ENCODE measurements at places on chromosomes 3 and 15.

DNA sequence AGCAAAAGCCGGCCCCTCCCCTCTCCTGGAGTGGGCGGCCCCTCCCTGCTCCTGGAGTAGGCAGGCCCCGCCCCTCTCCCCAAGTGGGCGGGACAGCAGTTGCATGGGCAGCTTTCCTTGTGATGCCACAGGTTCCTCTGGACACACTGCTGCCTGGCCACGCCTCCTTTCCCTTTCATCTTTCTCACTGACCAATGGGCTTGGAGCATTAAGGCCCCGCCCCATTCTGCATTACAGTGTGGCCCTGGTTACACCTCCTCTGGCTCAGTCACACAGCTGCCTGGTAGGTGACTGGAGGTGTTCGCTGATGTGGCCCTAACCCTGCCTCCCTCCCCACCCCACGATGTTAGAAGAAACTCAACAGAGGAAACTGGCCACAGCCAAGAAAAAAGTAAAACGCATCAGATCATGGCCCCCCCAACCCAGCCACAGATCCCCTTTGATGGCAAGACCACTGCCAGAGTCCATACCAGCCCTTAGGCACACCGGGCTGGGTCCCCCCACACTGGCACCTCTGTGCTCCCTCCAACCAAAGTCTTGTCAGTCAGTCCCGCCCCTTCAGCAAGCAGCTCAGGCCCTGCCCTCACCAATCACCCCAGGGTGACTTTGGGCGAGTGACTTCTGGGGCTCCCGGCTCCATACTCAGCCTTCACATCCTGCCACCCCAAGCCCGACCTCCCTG, 84.3 kb downstream of the ADAMTS7 start:
- DNase-seq = no peak

DNA sequence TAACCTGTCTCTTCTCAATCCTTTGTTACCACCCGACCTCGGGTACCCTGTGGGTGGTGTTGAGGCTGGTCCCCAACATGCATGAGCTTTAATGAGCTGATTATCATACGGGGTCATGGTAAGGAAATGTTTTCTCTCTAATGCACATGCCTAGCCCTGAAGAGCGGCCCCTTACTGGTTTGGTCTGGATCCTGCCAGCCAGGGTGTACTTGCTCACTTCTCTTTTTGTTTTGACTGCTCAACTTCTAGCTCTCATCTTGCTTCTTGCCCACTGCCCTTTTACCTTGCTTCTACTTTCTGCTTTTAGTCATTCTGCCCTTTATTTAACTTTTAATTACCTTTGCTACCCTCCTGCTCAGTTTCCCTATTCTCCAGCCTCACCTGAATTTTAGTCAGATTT, 44.3 kb upstream of the ACAD9 start:
- no peak for DNase-seq

GRCh38 chr15:37872661-37873060, 61.8 kb upstream of the TMCO5A start:
- peak; percentile 41 for DNase-seq

GRCh38 chr3:161556533-161556932, 59.9 kb downstream of the OTOL1 start:
- no peak for DNase-seq

DNA sequence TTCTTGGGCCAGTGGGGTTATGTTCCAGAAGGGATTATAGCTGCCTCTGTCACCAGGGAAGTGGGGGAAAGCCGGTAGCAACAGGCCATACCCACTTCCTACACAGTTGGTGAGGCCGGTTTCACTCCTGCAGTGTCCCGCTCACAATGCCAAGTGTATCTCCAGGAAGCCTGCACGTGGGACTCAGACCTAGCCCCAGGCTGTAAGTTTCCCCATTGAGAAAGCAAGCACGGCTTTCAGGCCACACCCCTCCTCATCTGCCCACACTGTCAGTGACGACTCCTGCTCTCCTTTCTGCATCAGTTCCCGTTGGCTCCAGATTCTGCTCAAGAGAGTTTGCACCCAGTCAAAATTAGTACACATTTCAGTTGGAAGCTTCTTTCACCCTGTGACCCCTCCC, 51.6 kb upstream of the CPOX start:
- no peak for DNase-seq

DNA sequence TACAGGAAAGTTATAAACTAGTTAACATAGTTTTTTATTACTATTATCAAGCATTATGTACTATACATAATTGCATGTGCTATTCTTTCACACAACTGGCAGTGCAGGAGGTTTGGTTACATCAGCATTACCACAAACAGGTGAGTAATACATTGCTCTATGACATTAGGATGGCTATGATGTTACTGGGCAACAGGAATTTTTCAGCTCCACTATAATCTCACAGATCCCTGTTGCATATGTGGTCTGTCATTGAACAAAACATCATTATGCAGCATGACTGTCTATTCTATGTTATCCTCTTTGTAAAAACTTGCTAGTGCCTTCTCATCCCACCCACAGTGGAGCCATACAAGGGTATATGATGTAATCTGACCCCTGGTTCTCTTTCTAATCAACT, 36.5 kb upstream of the PDZRN3 start:
- no peak for DNase-seq

GRCh38 chr3:73622091-73622805, 2.5 kb downstream of the PDZRN3 start:
- peak; percentile 84 for DNase-seq

DNA sequence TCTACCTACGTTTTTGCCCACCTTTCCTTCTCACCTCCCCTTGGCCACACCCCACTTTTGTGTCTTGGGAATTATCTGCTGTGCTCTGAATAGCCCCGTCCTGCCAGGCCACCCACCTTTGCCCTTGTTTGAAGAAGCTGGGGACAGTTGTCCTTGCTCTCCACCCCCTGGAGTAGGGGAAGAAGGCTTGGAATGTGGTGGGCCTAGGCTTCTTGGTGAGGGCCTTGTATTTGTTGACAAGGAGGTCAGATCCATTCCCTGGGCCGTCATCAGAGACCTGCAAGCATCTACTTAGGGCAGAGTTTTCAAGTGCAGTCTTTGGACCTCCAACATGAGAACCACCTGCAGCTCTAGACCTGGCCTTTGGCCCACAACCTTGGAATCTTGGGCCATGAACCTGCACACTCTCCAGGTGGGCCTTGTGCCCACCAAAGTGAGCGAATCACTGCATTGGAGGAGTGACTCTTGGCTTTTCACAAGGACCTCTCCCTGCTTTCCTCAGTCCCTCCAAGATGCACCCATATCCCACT, 160.6 kb downstream of the APBA2 start:
- DNase-seq = no peak

DNA sequence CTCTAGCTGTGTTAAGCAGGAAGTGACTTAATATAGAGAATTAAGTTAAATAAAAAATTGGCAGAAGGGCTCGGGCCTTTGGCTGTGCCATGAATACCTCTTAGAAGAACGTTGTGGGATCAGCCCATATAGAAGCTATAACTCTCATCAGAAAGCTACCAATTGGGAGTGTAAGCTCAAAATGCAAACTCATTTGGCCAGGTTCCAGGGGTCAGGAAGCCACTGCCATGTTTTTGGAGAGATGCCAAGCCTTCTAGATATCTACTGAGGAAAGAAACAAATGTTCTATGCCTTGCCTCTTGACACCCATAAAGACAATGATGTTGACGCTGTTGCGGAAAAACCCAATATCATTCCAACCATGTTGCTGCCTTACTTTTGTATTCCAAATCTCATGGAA, 475.2 kb upstream of the TGFBR2 start:
- peak; percentile 26 for DNase-seq

GRCh38 chr3:111668888-111669488, 73.8 kb upstream of the ZBED2 start:
- DNase-seq = peak; percentile 86

- DNase-seq = no peak
These were observed 4.0 kb downstream of the SOX2 start for GRCh38 chr3:181715571-181716340.

DNA sequence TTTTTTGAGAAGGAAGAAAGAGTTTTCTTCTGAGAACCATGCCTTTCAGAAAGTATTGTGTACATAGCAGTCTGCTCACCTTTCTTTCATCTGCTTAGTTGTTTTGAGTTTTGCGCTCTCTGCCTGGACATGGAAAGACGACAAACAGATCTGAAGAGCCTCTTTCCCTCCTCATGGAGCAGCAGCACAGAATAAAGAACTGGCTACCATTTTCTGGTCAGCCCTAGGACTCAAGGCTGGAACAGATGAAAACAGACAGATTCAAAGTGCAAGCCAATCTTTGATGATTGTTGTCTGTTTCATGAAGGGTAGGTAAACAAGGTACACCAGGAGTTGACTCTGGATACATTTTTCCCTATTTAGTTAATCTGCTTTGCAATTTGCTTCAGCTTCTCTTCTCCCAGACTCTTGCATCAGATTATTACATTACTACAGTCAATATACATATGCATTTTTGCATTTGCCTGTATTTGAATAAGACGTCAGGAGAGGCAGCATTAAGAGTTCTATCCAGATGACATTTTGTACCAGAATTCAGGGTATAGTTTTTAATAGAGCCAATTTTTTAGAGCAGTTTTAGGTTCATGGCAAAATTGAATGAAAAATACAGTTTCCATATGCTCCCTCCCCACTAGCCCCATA, 34.7 kb upstream of the MINAR1 start:
- DNase-seq = no peak

- DNase-seq = no peak
These were observed 25.8 kb upstream of the PLA2G4E start for GRCh38 chr15:42046597-42046996.

DNA sequence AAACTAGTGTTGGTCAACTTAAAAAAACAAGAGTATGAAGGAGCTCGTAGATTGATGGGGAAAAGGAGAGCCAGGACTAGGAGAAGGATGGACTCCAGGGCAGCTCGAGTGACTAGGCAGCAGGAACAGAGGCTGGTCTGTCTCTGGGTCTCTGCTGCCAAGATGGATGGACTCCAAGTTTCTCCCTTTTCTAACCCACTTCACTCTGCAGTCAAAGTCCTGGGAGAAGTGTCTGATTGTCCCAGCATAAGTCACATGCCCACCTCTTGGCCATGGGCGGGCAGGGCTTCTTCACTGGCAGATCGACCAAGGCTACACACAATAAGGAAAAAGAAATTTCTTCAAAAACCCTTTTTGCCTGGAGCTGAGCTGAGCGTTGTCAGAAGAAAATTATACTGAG, 9.2 kb upstream of the EPB42 start:
- no peak for DNase-seq

GRCh38 chr3:123792473-123793201, 91.5 kb downstream of the MYLK start:
- no peak for DNase-seq

GRCh38 chr3:23418026-23418425, 214.9 kb downstream of the UBE2E2 start:
- DNase-seq = no peak

- DNase-seq = no peak
These were observed 5.2 kb upstream of the RAD18 start for GRCh38 chr3:8968375-8968882.

DNA sequence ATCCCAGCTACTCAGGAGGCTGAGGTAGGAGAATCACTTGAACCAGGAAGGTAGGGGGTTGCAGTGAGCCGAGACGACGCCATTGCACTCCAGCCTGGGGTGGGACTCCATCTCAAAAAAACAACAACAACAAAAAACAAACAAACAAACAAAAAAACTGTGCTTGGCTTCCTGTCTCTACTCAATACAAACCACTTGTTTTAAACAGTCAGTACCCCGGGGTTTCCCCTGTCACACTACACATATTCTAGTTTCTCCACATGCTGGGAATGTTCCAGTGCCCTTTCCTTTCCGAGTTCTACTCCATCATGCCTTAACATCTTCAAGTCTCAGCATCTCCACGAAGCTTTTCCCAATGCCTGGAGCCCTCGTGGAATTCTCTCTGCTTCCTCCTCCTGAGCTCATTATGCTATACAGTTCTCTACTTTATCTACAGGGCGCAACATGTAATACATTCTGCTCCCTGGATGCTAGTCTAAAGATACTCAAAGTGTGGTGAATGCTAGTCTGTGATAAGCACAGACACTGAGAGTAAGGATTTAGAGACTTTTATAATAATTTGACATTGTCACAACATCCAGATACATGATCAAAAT, 7.8 kb downstream of the EMC3 start:
- no peak for DNase-seq

DNA sequence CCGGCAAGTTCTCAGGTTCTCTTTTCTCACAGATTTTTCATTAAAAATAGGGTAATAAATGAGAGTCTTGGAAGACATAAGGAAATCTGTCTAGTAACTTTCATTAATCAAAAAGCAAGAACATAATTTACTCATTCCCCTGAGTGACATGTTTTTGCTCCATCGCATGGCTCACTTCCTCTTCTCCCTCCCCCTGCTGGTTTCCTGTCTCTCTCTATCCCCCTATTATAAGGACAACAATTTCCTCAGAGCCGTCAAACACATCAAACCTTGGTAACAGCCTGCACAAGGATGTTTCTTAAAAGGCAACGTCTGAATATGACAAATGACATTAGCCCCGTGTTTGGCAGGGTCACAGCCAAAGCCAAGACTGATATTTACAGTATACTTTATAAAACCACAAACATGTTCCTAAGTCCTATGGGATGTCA, 1149.6 kb downstream of the IGSF11 start:
- no peak for DNase-seq

GRCh38 chr3:69197922-69198530, 75.6 kb upstream of the LMOD3 start:
- no peak for DNase-seq

GRCh38 chr3:95797081-95797480, 1017.3 kb upstream of the EPHA6 start:
- no peak for DNase-seq

DNA sequence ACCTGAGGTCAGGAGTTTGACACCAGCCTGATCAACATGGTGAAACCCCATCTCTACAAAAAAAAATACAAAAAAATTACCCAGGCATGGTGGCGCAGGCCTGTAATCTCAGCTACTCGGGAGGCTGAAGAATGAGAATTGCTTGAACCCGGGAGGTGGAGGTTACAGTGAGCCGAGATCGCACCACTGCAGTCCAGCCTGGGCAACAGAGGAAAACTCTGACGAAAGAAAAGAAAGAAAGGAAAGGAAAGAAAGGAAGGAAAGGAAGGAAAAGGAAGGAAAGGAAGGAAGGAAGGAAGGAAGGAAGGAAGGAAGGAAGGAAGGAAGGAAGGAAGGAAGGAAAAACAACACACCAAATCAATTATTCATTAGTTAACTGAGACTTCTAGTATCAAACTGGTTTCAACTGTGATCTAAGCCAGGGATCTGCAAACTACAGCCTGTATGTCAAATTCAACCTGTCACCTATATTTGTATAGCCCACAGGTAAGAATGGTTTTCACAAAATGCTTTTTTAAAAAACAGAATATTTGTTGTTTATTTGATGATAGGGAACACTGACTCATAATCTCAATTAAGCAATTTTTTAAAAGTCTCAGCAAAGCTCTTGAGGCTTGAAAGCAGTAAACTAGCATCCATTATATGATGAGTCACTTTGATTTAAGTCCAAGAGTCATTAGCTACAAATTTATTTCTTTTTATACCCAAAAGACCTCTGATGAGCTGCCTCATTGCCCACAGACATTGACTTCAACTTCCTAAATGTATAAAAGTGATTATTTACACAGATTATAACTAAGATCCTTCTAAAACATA, 127.6 kb downstream of the TBL1XR1 start:
- peak; percentile 57 for DNase-seq

- peak; percentile 1 for DNase-seq
These were observed 471.9 kb upstream of the FRG2C start for GRCh38 chr3:75192146-75192616.

- no peak for DNase-seq
These were observed 18.9 kb upstream of the TIGIT start for GRCh38 chr3:114274929-114275328.

- no peak for DNase-seq
These were observed 28.6 kb upstream of the UMPS start for GRCh38 chr3:124701687-124702086.

GRCh38 chr15:31341071-31341470, 14.4 kb downstream of the KLF13 start:
- DNase-seq = no peak

- DNase-seq = no peak
These were observed 55.8 kb downstream of the SEMA6D start for GRCh38 chr15:47773143-47773542.
